Ascending aorta (tissue), 2 donors: ENCODE measurements at places on chromosomes 2 and 18.

- DNase-seq: no peak
These were observed 295.4 kb downstream of the CELF4 start for GRCh38 chr18:37270038-37270665.

DNA sequence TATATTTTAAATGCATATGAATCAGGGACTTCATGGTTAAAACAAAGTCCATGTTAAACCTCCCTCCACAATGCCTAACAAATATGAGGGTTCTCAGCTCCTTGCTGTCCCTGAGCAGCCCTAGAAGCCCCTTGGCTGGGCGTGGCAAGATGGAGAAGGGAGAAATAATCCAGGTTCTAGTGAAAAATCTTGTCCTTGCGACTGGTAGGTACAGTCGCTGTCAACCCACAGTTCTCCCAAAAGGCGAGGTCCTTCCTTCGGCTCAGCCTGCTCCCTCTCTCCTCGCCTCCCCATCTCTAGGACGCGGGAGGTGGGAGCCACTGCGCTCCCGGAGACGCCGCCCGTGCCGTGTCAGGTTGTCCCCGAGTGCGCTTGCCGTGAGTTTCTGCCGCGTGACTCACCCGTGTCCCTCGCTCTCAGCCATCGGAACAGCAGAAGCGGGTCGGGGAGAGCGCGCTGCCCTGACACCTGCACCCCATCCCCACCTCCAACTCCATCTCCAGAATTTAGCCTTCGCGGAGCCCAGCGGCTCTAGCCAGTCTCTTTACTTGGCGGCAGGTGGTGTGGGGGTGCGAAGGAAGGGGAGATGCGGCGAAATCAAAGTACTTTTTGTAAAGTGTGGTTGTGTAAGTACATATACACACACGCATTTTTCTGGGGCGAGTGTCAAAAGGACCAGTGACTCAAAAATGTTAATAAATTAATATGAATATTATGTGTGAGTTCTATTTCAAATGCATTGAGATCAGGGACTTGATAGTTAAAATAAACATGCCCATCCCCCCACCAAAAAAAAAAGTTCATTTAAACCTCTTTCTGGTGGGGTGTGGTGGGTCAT is 65.1 kb upstream of the TMEM17 start:
- no peak for DNase-seq

GRCh38 chr2:98445683-98446581 is 1.3 kb downstream of the INPP4A start:
- no peak for DNase-seq

GRCh38 chr2:199848389-199849130 is 2.4 kb downstream of the FTCDNL1 start:
- DNase-seq: no peak

- DNase-seq: no peak
These were observed 77.5 kb downstream of the NCK2 start for GRCh38 chr2:105822186-105822585.

- no peak for DNase-seq
These were observed 6.7 kb downstream of the COA5 start for GRCh38 chr2:98601532-98602132.

- DNase-seq: no peak
These were observed 201.9 kb upstream of the APCDD1 start for GRCh38 chr18:10252494-10252893.

DNA sequence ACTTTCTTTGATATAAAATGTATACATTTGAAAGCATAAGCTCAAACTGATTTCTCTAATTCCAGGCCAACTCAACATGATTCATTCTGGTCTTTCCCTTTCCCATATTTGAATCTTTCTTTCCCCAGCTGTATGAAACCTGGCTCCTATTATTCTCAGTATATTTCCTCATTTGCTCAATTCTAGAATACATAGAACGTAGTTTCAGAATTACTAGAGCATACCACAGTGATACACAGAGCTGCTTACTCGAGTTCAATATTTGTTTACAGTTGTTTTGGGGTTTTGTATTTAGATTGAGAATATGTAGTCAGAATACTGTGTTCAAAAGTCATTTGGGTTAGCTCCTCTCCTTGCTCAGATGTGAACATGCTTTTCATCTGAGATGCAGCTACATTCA is 43.0 kb downstream of the TNFRSF11A start:
- DNase-seq: no peak

DNA sequence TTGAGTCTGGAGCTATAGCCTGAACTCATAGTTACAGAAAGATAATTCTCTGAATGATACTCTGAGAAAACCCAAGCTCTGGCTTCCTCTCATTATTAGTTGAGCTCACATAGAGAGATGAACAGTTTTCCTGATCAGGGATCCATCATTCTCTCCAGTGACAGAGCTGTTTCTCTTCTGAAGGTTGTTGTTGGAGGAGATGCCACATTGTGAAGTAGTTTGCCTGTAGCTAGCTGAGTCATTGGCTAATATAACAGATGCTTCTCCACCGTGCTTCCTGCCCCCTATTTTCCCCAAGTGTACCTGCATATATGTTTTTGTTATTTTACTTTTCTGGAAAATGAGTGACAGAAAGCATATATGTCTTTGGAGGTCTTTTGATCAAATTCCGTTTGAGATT is 64.6 kb downstream of the OSBPL6 start:
- no peak for DNase-seq

- no peak for DNase-seq
These were observed 286.9 kb downstream of the INSIG2 start for GRCh38 chr2:118374974-118375755.

GRCh38 chr18:76495435-76496193 is 572 bp upstream of the ZNF516 start:
- peak; percentile 78 for DNase-seq
